ENCODE measurements at places on chromosomes 1 and 21. TPM values are rescaled to one million over a fixed set of nuclear protein-coding genes. Genes with fewer than 3 reads are reported as not detected.
A peak's percentile ranks its signal among the peaks of the same experiment; 100 is the strongest.

SLC2A5 gene
- total RNA-seq, result 0.26 TPM

GBP2 gene
- total RNA-seq, result 3.0 TPM

DNA sequence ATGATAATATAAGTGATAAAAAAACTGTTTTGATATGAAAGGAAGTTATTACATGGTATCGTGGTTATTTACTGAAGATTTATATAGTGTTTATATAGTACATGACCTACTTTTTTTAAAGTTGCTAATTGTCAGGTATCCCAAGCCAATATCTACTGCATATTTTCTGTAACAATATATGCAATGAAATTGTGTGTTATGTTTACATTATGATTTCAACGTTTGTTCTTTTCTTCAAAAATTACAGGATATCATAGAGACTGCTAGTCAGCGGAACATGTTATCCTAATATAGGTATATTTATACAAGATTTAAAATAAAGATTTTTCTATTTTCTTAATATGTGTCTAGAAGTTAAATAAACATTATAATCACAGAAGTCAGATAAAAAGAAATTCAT is 167.5 kb upstream of the DPYD start:
- peaks cover 11% of the 10 kb centered on the region for H3K4me1 ChIP-seq
- no peak for DNase-seq
- H3K4me3 ChIP-seq, result no peak overlapping the region
- H3K27ac ChIP-seq, result peak overlapping the region; percentile 89
- no peaks in the 10 kb centered on the region for H3K27me3 ChIP-seq
- no peaks in the 10 kb centered on the region for H3K36me3 ChIP-seq

DNA sequence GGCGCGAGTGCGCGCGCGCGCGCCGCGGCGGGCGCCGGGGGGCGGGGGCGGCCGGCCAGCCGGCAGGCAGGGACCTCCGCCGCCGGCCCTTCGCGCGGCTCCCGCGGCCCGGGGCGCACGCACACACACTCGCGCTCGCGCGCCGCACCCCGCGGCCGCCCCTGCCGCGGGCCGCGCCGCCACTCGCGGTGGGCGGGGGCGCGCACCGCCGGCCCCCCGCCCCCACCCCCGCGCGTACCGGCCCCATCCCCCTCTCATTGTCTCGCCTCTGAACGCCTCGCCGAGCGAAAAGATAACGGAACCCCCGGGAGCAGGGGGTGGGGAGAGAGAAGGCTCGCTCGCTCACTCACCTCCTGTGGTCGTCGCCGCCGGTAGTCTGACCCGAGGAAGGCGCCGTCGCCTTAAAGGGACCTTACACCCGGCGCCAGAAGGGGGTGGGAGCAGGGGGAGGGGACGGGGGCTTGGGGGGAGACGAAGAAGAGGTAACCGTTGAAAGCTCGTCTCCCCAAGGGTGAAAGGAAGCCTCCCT is 428 bp downstream of the POGZ start:
- peak overlapping the region; percentile 49 for H3K4me3 ChIP-seq
- peaks cover 18% of the 10 kb centered on the region for H3K4me1 ChIP-seq
- no peaks in the 10 kb centered on the region for H3K27me3 ChIP-seq
- DNase-seq, result no peak
- no peaks in the 10 kb centered on the region for H3K36me3 ChIP-seq

DNA sequence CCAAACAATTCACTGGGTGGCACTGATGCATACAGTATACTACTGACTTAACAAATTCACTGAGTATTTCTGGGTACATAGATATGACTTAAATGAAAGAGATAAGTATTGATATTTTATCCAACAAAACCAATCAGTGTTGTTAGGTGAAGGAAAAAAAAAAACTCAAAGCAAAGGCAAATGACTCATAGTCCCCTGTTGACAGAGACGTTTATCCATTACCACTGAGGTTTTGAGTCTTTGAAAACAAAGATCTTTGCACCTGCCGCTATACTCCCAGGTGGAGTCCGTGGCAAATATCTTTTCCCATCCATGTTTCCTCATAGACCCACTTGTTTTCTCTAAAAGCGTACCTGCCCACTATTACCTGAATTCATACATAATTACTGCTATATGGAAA is 18.4 kb downstream of the DYNLT5 start:
- H3K36me3 ChIP-seq, result no peaks in the 10 kb centered on the region
- H3K4me1 ChIP-seq, result no peaks in the 10 kb centered on the region
- 0 out of 2 replicates have a peak, but pooled peaks cover 2% of the 10 kb centered on the region for H3K27me3 ChIP-seq
- H3K4me3 ChIP-seq, result no peak overlapping the region
- DNase-seq, result no peak

DNA sequence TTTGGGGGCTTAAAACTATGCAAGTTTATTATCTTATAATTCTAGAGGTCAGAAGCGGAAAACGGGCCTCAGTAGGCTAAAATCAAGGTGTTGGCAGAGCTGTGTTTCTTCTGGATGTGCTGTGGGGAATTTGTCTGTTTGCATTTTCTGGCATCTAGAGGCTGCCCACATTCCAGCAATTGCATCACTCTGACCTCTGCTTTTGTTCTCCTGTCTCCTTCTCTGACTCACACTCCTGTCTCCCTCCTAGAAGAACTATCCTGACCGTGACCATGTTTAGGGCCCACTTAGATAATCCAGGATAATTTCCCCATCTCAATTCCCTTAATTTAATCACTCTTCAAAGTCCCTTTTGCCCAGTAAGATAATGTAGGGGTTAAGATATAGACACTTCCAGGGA is 127.4 kb upstream of the DEPDC1 start:
- no peaks in the 10 kb centered on the region for H3K4me1 ChIP-seq
- H3K27ac ChIP-seq, result no peak overlapping the region
- H3K4me3 ChIP-seq, result no peak overlapping the region
- no peak for DNase-seq
- H3K36me3 ChIP-seq, result no peaks in the 10 kb centered on the region

GRCh38 chr1:93501399-93501798 is 53.5 kb downstream of the FNBP1L start:
- no peaks in the 10 kb centered on the region for H3K36me3 ChIP-seq
- H3K4me1 ChIP-seq, result no peaks in the 10 kb centered on the region
- no peak overlapping the region for H3K4me3 ChIP-seq
- no peak overlapping the region for H3K27ac ChIP-seq

GRCh38 chr1:3442331-3442730 is 12.1 kb upstream of the ARHGEF16 start:
- H3K4me1 ChIP-seq, result no peaks in the 10 kb centered on the region
- H3K4me3 ChIP-seq, result no peak overlapping the region
- H3K27me3 ChIP-seq, result no peaks in the 10 kb centered on the region
- no peak for DNase-seq
- H3K27ac ChIP-seq, result no peak overlapping the region
- no peaks in the 10 kb centered on the region for H3K36me3 ChIP-seq

GRCh38 chr1:75373542-75374159 is 237.3 kb downstream of the SLC44A5 start:
- no peaks in the 10 kb centered on the region for H3K4me1 ChIP-seq
- H3K36me3 ChIP-seq, result no peaks in the 10 kb centered on the region
- H3K27me3 ChIP-seq, result no peaks in the 10 kb centered on the region
- no peak overlapping the region for H3K4me3 ChIP-seq
- no peak overlapping the region for H3K27ac ChIP-seq

DNA sequence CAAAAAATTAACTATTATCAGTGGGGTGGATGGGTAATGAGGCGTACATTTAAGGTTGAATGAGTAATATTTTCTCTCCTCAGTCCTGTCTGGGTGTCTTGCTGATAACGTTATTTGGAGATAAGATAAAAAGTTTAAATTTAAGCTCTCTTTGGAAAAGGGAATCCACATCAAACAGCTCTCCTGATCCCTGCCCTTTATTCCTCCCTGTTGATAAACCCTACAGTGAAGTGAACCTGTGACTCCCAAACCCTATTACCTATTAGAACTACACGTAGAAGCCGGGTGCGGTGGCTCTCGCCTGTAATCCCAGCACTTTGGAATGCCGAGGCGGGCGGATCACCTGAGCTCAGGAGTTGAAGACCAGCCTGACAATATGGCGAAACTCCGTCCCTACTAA is 9.9 kb upstream of the GPR161 start:
- no peaks in the 10 kb centered on the region for H3K27me3 ChIP-seq
- H3K36me3 ChIP-seq, result no peaks in the 10 kb centered on the region
- no peak overlapping the region for H3K4me3 ChIP-seq

GRCh38 chr1:11558871-11559590 is 80.1 kb downstream of the DISP3 start:
- no peak overlapping the region for H3K27ac ChIP-seq
- H3K36me3 ChIP-seq, result no peaks in the 10 kb centered on the region
- no peak overlapping the region for H3K4me3 ChIP-seq
- no peak for DNase-seq
- no peaks in the 10 kb centered on the region for H3K4me1 ChIP-seq
